Endothelial cell (in vitro differentiated cells): ENCODE measurements at places on chromosomes 6 and 20.

DNA sequence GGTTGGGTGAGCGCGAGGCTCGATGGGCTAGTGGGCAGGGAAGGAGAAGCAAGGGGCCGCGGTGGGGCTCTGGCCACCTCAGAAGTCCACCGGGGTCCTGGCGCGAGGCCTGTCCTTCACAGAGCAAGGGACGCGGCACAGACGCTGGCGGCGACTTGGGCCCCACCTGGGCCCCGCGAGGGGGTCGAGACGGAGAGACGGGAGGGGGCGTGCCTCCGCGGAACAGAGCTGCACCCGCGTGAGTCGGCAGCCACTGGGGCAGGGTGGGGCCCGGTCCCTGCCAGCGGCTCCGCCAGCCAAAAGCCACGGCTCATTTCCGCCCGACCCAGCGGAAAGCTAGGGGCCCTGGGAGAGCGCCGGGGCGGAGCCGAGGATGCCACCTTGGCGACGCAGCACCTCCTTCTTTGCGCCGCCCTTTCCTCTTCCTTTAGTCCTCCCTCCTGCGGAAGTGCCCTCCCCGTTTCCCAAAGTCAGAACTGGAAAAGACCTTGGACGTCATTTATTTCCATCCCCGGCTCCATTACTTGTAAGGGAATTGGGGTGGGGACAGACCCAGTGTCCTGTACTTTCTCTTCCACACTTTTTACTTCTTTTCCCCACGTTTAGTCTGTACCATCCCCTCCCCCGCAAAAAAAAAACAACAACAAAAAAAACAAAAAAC, at the start of gene CUL7:
TSS of gene CUL7 (minus strand) at position 307 of the 661 bp plus-strand sequence. CDS start 1,063 bp downstream, outside the sequence.
- H3K4me3 ChIP-seq, result peak within 1 kb of the TSS; percentile 98
- H3K27ac ChIP-seq, result peak within 1 kb of the TSS; percentile 96
- H3K4me1 ChIP-seq, result peaks cover 41% of the 10 kb centered on the region
- H3K27me3 ChIP-seq, result peaks cover 15% of the 10 kb centered on the region
- H3K36me3 ChIP-seq, result peaks cover 43% of the 10 kb centered on the region

- H3K4me3 ChIP-seq, result no peak overlapping the region
- H3K27ac ChIP-seq, result no peak overlapping the region
- no peak for DNase-seq
- no peaks in the 10 kb centered on the region for H3K36me3 ChIP-seq
- peaks cover 8% of the 10 kb centered on the region for H3K4me1 ChIP-seq
Measured at GRCh38 chr6:107676042-107676441, 148.1 kb downstream of the SCML4 start.

DNA sequence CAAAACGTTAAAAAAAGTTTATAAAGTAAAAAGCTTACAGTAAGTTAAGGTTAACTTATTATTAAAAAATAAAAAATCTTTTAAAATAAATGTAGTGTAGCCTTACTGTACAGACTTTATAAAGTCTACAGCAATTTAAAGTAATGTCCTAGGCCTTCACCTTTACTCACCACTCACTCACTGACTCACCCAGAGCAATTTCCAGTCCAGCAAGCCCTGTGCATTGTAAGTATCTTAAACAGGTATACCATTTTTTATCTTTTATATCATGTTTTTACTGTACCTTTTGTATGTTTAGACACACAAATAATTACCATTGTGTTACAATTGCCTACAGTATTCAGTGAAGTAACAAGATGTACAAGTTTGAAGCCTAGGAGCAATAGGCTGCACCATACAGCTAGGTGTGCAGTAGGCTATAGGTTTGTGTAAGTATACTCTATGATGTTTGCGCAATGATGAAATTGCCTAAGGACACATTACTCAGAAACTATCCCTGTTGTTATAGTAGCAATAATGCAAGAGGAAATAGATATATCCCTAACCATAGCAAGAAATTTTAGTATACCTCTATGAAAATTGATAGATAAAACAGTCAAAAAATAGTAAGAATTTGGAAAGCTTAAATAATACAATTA, 39.5 kb downstream of the FBXO5 start:
- H3K4me1 ChIP-seq, result no peaks in the 10 kb centered on the region
- no peak overlapping the region for H3K27ac ChIP-seq
- H3K4me3 ChIP-seq, result no peak overlapping the region
- no peak for DNase-seq
- H3K27me3 ChIP-seq, result no peaks in the 10 kb centered on the region
- no peaks in the 10 kb centered on the region for H3K36me3 ChIP-seq

DNA sequence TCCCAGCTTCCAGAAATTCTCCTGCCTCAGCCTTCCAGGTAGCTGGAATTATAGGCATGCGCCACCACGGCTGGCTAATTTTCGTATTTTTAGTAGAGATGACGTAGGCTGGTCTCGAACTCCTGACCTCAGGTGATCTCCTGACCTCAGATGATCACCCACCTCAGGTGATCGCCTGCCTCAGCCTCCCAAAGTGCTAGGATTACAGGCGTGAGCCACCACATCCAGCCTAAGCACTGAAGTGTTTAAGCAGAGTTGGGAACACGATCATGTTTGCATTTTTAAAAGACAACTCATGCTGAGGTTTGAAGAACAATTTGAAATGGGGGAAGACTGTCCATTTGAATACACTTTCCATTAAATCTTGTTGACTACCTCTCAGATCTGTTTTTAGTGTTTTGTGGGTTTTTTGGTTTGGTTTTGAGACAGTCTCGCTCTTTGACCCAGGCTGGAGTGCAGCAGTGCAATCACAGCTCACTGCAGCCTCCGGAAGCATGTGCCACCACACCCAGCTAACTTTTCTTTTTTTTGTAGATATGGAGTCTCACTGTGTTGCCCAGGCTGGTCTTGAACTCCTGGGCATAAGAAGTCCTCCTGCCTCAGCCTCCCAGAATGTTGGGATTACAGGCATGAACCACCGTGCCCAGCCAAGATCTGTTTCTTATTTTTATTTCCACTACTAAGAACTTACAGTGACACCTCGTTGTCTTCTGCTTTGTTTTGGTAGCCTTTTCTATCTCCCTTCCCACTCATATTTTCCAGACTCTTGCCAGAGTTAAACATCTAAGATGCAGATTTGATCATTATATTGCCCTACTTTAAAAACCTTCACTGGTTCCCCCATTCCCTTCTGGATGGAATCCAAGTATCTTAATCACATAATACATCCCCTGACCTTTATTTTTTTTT, 5.5 kb downstream of the CASP8AP2 start:
- peaks cover 8% of the 10 kb centered on the region for H3K4me1 ChIP-seq
- peak overlapping the region; percentile 13 for H3K4me3 ChIP-seq
- peaks cover 20% of the 10 kb centered on the region for H3K36me3 ChIP-seq
- H3K27ac ChIP-seq, result no peak overlapping the region
- peaks cover 6% of the 10 kb centered on the region for H3K27me3 ChIP-seq

DNA sequence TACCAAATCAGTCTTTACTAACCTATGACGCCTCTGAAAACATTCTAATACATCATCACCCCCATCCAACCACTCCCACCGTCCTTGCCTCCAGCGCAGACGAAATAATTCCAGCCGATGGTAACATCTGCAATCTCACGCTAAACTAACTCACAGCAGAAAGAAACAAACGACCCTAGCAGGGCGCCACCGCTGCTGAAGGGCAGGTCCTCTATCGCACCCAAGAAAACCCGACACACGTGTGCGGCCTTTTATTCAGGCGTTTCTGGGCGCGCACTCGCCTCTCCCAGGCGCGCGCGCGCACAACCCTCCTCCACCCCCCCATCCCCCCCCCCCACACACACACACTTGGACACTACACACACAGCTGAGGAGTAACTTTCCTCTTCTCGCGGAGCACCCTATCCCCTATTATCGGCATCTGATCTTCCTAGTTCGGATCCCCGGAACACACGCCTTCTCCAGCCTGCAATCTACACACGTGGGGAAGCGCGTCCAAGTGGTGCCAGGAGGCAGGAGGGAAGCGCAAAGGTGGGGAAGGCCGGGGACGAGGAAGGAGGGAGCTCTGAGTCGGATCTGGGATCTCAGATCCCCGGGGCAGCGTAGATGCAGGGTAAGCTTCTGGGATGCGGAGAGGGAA, 1.4 kb downstream of the GFOD1 start:
- peak overlapping the region; percentile 44 for H3K27ac ChIP-seq
- H3K4me3 ChIP-seq, result peak overlapping the region; percentile 99
- peak; percentile 25 for DNase-seq
- H3K4me1 ChIP-seq, result peaks cover 45% of the 10 kb centered on the region

GRCh38 chr20:15857173-15857784, 716.0 kb downstream of the KIF16B start:
- DNase-seq, result no peak
- no peak overlapping the region for H3K4me3 ChIP-seq
- no peaks in the 10 kb centered on the region for H3K4me1 ChIP-seq
- peaks cover 1% of the 10 kb centered on the region for H3K27me3 ChIP-seq
- H3K27ac ChIP-seq, result no peak overlapping the region
- no peaks in the 10 kb centered on the region for H3K36me3 ChIP-seq

DNA sequence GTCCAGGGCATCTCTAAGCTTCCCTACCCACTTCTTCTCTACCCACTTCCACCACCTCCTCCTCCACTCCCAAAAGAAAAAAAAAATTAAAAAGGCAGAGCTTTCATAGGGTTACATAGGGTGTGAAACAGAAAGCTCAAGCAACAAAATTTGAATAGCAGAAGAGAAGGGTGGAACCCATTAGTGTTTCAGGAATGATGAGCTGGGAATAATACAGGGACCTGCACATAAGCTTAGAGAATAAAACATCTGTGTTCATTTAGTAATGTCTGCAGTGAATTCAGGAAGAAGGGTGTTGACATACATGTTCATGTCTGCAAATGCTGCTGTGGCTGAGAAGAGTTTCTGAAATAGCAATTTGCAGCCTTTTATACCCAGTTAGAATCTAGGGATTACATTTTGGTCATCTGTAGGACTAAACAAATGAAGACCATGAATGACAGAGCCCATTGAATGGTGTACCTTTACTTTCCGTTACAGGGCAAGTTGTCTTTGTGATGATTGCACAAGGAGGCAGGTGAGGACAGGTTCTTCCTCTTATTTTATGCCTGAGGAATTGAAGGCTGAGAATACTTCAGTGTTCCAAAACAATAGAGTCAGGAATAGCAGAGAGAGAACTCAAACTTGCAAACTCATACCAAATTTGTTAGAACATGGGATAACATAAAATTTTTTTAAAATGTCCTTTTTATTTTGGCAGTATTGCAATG, 975.1 kb downstream of the TFAP2A start:
- peaks cover 4% of the 10 kb centered on the region for H3K36me3 ChIP-seq
- H3K4me3 ChIP-seq, result no peak overlapping the region
- no peak overlapping the region for H3K27ac ChIP-seq

- H3K36me3 ChIP-seq, result no peaks in the 10 kb centered on the region
- no peak overlapping the region for H3K27ac ChIP-seq
- DNase-seq, result no peak
- H3K4me1 ChIP-seq, result peaks cover 16% of the 10 kb centered on the region
- H3K4me3 ChIP-seq, result no peak overlapping the region
Measured at GRCh38 chr6:13703496-13703895, 8.1 kb downstream of the RANBP9 start.

DNA sequence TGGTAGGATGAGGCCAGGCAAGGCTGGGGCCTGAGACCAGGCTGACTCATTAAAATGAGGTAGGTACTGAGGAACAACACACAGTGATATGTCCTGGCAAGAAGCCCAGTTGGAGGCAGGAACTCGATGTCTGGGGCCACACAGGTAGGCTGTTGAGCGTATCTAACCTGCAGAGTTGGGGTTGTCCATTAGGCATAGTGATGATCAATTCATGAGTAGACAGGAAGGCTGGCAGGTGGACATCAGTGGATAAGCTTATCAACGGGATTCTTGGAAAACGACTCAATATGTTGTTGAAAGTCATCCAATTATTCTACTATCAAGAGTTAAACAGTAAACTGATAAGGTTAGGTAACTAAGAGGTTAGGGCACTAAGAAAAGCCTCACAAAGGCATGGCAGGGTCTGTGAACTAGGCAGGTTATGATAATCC, 193.2 kb upstream of the COL21A1 start:
- no peaks in the 10 kb centered on the region for H3K27me3 ChIP-seq
- no peaks in the 10 kb centered on the region for H3K4me1 ChIP-seq
- H3K4me3 ChIP-seq, result no peak overlapping the region
- no peak for DNase-seq

GRCh38 chr6:36836111-36837021, 2.9 kb downstream of the CPNE5 start:
- no peak for DNase-seq
- H3K4me3 ChIP-seq, result no peak overlapping the region
- H3K27ac ChIP-seq, result no peak overlapping the region
- H3K27me3 ChIP-seq, result peaks cover 11% of the 10 kb centered on the region

GRCh38 chr6:56863366-56863765, 91.5 kb upstream of the BEND6 start:
- H3K36me3 ChIP-seq, result no peaks in the 10 kb centered on the region
- H3K27me3 ChIP-seq, result peaks cover 4% of the 10 kb centered on the region
- H3K4me3 ChIP-seq, result no peak overlapping the region
- no peak overlapping the region for H3K27ac ChIP-seq

DNA sequence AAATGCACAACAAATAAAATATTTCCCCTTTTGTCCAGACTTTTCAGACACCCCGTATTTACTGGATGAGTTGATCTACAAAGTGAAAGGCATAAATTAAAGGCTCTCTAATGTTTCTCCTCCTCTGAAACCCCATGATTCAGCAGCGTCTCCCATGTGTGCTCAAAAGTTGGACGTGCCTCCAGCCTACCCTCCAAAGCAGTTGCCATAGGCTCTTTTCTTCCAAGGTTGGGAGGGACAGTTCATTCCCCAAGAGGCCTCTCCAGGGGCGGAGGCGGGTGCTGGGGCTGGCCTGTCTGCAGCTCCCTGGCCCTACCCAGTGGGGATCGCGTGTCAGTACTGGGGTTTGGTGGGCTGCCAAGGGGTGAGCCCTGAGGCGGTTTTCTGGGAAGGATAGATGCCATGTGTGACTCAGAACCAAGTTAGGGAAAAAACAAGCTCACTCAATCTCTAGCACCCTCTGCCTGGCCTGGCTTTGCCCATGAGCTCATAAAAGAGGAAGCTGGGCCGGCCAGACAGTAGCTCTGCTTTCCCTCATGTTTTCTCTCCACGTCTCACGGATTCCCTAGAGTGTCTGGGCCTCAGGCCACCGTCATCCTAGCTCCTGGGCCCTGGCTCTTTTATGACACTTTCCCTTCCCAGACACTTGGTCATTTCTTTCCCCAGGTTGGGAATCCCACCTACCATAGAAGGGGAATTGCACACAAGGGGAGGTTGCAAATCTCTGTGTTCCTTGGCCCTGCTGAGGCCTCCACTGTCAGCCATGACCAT, 8.0 kb upstream of the IER3 start:
- H3K4me3 ChIP-seq, result no peak overlapping the region
- H3K27me3 ChIP-seq, result no peaks in the 10 kb centered on the region
- no peak for DNase-seq
- no peak overlapping the region for H3K27ac ChIP-seq

- no peaks in the 10 kb centered on the region for H3K27me3 ChIP-seq
- no peaks in the 10 kb centered on the region for H3K36me3 ChIP-seq
- DNase-seq, result no peak
- peak overlapping the region; percentile 9 for H3K27ac ChIP-seq
- H3K4me3 ChIP-seq, result no peak overlapping the region
- H3K4me1 ChIP-seq, result peaks cover 28% of the 10 kb centered on the region
Measured at GRCh38 chr6:15985379-15985959, 143.4 kb upstream of the MYLIP start.

DNA sequence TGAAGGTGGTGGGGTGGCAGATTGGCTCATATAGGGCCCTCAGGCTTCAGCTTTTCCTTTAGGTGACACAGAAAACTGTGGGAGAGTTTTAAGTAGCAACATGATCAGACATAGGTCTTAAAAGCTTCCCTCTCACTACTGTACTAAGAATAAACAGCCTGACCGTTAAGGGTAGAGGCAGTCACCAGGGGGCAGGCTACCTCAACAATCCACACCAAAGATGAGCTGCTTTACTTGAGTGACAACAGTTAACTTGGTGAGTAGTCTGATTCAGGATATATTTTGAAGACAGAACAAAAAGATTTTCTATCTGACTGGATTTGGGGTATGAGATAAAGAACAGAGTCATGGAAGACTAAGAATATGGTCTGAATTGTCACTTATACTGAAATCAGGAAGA, 193.1 kb upstream of the SHLD1 start:
- peak; percentile 53 for DNase-seq
- H3K4me3 ChIP-seq, result no peak overlapping the region
- H3K27me3 ChIP-seq, result peaks cover 3% of the 10 kb centered on the region
- no peak overlapping the region for H3K27ac ChIP-seq
- H3K4me1 ChIP-seq, result peaks cover 1% of the 10 kb centered on the region
